Activated CD8-positive, alpha-beta memory T cell treated with anti-CD3 and anti-CD28 coated beads, Interleukin-2, amount 50 U/mL, for 4 hours (primary cell): ENCODE measurements at places on chromosomes 11 and 22.

DNA sequence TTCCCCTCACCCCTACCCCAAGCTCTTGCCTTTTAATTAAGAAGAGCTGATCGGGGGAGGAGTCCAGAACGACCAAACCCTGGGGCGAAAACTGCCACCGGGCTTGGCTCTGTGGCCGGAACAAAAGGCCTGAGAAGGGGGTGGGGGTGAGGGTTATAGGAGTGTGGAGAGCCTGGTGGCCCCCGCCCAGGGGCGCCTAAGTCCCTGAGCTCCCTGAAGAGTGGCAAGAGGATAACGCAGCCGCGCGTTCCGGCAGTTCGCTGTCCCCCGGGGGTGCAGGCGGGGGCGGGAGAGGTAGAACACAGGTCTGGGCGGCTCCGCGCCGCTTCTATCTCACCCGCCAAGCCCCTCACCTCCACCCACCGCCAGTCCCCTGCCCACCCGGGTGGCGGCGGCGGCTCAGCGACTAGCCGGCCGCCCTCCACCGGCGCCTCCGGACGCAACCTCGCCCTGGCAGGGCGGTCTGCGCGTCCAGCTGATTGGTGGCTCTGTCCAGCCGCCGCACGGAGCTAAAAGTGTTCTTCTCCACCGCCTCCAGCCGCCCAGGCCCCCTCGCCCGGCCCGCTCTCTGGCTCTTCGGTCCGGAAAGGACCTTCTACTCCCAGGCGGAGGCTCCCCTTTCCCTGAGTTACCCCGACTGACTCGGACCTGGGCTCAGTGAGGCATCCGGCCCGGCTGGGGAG lies 18.7 kb upstream of the BDNF start:
- no peak for DNase-seq

DNA sequence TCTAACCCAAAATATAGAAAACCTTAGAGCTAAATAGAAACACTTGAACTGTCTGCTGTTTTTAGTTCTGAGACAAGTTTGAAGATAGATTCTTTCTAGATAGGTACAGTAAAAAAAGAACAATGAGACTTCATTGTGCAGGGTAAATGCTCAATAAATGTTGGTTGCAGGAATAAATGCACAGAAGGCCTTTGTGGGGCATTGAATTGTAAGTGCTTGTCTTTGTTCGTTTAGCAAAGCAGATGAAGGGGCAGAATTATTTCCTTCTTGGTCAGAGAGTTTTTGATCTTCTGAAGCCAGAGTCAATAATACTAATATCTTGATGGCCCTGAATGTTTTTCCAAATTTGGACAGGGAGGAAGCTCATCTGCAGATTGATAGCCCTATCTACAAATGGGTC lies 340.4 kb downstream of the OPCML start:
- no peak for DNase-seq

DNA sequence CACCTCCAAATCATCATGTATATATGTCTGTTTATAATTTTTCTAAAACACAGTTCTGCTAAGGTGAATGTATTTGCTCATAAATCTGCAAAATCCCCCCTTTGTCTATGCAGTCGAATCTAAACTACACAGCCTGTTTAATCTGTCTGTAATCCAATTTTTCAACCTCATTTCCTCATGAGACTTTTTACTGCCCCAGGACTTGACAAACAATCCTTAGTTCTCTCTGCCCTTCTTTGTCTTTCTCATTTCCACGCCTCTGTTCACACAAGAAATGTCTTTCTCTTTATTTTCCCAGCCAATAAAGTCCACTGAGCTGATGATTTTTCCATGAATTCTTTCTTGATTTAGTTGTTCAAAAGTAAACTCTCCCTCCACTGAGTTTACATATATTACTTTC lies 1154.3 kb downstream of the FAM181B start:
- DNase-seq = no peak

- DNase-seq = no peak
These were observed 24.1 kb downstream of the APOL3 start for GRCh38 chr22:36136475-36136874.

DNA sequence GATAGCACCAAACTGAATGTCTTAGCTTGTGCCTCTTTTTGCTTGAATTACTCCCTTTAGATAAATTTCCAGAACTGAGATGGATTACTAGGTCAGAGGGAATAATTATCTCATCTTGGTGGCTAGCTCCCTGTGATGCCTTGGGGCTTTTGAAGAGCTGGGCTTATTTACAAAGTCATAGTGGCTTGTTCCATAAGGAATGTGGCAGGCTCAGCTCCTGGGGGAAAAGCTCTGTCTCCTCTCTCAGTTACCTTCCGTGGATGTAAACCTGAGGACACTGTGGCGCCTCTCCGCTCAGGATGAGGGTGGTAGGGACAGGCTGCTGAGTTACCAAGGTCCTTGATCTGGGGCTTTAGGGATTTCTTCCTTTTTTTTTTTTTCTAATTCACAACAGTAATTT lies 121.7 kb downstream of the PARVA start:
- no peak for DNase-seq

DNA sequence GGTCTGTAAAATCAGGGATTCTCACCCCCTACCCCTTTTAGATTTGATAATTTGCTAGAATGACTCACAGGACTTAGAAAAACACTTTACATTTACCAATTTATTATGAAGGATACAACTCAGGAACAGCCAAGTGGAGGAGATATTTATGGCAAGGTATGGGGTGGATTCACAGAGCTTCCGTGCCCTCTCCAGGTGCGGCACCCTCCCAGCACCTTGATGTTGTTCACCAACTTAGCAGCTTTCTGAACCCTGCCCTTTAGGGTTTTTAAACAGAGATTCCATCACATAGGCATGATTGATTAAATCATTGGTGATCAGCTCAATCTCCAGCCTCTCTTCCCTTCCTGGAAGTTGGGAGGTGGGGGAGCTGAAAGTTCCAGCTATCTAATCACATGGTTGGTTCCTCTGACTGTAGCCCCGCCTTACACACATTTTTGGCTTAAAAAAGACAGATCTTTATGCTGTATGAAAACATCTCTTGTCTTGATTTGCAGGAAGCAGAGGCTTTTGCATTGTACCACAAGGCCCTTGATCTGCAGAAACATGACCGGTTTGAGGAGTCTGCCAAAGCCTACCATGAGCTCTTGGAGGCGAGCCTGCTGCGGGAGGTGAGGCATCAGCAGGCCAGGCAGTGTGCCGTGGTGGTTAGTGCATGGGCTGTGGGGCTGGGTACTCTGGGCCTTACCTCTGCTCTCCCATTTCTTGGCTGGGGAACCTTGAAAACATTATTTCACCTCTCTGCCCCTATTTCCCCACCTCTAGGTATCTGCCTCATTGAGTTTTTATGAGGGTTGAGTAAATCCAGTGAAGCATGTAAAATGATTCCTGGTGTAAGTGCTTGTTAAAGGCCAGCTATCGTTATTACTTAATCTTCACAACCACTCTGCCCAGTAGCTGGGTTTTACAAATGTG lies 27.0 kb downstream of the CABIN1 start:
- peak; percentile 29 for DNase-seq

GRCh38 chr11:102384419-102385079 lies 37.5 kb downstream of the BIRC2 start:
- DNase-seq = no peak

GRCh38 chr22:49894322-49895054 lies 23.8 kb downstream of the ALG12 start:
- no peak for DNase-seq

DNA sequence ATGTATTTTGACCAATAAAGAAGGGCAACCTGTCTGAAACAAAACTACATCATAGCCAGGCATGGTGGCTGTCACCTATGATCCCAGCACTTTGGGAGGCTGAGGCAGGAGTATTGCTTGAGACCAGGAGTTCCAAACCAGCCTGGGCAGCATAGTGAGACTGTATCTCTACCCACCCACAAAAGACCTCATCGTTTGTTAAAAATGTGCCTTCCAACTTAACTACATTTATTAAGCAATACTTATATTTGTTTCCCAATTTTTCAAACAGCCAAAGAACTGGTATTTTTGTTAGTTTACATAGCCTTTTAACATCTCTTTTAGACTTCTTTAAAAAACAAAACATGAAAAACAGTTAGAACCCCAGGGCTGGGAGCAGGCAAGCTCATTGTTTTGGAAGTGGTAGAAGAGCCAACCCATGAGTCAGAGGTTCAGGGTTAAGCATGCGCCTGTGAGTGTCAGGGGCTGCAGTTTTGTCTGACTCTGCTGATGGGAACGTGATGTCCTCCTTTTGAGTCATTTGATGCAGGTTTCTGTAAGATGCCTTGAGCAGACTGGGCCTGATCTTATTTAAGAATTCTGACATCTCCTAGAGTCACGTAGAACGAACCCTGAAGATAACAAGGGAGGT lies 53.9 kb upstream of the CRTAM start:
- no peak for DNase-seq

DNA sequence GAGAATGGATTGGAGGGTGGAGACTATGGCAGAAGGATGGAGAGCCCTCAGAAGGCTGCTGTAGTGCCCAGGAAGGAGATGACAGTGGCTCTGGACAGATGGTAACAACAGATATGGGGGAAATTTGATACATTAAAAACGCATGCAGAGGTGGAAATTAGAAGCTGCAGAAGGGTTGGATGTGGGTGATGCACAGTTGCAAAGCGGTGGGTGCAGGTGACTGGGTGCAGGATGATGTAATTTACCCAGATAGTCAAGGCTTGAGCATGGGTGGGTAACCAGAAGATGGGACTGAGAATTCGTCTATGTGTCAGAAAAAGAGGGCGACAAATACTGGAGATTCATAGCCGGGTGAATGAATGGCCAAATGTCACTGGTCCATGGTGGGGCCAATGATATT lies 570.3 kb downstream of the MN1 start:
- no peak for DNase-seq

GRCh38 chr11:133509924-133510697 lies 22.2 kb downstream of the OPCML start:
- DNase-seq = no peak

- peak; percentile 28 for DNase-seq
These were observed 43.7 kb downstream of the MICAL3 start for GRCh38 chr22:17980638-17981051.

- no peak for DNase-seq
These were observed 12.4 kb upstream of the ETS1 start for GRCh38 chr11:128599729-128600128.

- DNase-seq = no peak
These were observed 61.1 kb downstream of the GGTLC2 start for GRCh38 chr22:22705328-22706100.

GRCh38 chr11:117717485-117718314 lies 79.3 kb downstream of the DSCAML1 start:
- no peak for DNase-seq

GRCh38 chr11:3225159-3225758 lies 6.6 kb upstream of the MRGPRG start:
- DNase-seq = no peak

DNA sequence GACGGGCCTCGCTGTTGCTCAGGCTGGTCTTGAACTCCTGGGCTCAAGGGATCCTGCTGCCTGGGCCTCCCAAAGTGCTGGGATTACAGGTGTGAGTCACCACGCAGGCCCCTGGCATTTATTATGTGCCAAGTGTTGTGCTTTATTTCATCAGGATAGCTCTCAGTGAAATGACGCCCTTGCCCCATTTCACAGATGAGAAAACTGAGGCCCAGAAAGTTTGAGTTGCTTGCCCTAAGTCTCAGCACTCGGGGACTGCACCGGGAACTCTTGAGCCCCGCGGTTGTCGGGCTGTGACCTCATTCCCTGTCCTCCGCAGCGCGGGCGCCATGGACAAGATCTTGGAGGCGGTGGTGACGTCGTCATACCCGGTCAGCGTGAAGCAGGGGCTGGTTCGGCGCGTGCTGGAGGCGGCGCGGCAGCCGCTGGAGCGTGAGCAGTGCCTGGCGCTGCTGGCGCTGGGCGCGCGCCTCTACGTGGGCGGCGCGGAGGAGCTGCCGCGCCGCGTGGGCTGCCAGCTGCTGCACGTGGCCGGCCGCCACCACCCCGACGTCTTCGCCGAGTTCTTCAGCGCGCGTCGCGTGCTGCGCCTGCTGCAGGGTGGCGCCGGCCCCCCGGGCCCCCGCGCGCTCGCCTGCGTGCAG lies 7.3 kb downstream of the USP35 start:
- no peak for DNase-seq

DNA sequence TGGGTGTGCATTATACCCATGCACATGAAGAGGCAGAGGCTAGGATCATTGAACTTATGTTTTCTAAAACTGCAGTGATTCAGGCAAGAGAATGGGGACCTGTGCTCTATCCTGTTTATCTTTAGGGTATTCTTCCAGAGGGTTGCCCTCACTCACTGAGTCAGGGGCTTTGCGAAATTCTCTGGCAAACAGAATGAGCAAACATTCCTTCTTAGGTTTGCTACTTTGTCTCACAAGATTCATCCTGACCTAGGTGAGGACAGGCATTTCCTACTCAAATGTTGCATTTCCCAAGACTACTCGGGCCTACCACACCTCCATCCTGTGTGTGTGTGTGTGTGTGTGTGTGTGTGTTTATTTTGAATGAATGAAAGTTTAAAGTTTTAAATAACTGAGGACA lies 2.7 kb upstream of the EIF3M start:
- no peak for DNase-seq

GRCh38 chr22:30175690-30176288 lies 70.8 kb downstream of the LIF start:
- no peak for DNase-seq
